ENCODE measurements at places on chromosomes 11 and 22.

DNA sequence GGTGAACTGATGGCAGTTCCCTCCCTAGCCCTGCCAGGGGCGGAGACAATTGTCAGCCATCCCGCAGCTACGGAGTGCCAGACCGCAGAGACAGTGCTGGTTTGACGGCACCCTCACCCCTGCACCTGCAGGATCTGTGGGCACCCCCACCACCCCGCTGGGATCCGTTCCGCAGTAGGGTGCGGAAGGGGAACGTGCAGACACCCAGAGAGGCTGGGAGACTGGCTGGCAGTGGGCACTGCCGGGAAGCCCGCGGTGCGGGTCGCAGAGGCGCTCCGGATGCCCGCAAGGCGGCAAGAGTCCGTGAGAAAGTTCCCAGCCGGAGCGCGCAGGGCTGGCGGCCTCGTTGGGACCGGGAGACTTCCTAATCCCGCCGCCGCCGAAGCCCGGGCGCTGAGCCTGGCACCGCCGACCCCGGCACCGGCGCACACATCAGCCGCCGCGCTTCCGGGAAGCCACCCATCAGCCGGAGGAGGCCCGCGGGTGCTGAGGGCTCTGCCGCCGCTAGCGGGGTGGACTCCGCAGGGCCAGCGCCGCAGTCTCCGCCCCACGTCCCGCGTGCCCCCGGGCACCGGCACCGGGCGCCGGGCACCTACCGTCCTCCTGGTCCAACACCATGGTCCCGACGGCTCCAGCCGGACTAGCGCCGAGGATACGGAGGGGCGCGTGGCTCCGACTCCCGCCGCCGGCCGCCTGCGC is 4.3 kb upstream of the LMO1 start:
- DNase-seq = no peak

DNA sequence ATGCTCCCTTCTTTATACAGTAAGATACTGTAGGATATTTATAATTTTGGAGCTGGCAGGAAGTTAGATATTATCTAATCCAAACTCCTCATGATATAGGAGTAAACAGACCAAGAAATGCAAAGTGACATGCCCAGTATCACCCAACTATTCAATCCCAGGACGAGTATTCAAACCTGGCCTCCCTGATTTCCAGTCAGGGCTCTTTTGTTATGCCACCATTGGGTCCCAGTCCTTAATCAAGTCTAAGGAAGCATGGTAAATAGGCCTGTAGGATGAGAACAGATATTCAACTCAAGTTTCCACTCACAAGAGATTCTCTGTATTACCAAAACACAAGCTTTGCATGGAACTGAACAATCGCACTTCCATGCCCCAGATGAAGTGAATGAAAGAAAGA is 484.0 kb upstream of the API5 start:
- no peak for DNase-seq

DNA sequence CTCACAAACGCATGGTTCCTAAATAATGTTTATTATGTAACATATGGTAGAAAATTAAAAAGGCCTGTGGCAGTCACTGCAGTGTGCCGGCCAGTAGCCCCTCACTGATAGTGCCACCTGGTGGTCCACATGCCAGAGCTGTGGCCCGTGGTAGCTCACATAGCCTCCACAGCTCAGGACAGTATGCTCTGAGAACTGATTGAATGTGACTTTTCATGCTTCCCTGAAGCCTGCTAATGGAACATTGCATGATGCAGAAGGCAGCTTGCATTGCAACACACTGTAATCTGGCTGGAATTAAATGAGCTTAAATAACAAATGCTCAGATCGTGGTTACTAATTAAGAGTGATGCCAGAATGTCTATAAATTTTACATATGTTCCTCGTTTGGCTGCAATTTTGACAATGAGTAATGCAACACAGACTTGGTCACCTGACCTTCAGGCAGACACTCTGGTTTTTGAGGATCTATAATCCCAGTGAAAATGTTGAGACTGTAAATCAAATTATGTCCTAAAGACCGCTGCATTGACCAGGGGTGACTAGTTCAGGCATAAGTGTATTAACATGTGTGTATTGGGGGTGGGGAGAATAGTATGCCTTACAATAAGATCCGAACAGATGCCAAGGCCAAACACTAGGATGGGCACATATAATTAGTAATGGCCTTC is 566.4 kb downstream of the METTL15 start:
- DNase-seq = no peak

GRCh38 chr11:100612766-100613165 is 74.3 kb upstream of the ARHGAP42 start:
- no peak for DNase-seq

- no peak for DNase-seq
Observed at GRCh38 chr11:96062134-96062533, 138.2 kb upstream of the MTMR2 start.

- DNase-seq = no peak
Observed at GRCh38 chr11:117457835-117458234, 130.2 kb downstream of the CEP164 start.

DNA sequence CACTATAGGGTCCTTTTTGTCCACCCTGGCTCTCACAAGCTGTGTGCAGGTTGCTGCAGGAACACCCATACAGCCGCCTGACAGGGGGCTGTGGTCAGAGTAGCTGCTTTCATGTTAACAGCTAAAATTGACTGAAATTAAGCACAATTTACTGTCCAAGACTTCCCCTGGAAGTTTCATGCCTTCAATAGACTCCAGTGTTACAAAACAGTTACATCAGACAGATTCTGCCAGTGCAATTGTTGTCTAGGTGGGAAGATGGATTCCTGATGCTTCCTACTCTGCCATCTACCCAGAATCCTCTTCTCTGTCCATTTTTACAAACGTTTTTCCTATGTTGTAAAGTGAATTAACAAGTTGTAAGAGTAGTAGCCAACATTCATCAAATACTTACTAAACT is 5.3 kb upstream of the TSKU start:
- DNase-seq = no peak

DNA sequence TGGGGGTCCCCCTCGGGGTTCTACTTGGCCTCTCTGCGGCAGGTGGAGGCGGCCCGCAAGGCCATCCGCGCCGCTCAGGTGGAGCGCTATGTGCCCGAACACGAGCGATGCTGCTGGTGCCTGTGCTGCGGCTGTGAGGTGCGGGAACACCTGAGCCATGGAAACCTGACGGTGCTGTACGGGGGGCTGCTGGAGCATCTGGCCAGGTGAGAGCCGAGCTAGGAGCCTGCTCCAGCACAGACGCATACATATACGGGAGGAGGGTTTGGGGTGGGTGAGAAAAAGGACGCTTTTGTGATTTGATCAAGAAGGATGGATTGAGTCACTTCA is 415 bp downstream of the CENATAC start:
- no peak for DNase-seq

DNA sequence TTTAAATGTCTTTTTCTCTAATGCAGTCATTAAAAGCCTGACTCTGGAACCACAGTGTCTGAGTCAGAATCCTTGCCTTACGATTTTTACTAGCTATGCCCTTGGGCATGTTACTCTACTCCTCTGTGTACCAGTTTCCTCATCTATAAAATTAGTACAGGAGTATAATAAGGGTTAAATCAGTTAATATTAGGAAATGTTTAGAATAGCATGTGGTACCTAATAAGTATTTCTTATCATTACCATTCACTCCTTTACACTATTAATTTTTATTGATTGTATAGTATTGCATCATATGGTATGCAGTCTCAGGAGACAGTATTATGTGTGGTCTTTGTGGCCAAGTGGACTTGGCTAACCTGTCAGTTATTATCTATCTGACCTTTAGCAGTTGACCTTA is 68.2 kb downstream of the METTL15 start:
- no peak for DNase-seq

DNA sequence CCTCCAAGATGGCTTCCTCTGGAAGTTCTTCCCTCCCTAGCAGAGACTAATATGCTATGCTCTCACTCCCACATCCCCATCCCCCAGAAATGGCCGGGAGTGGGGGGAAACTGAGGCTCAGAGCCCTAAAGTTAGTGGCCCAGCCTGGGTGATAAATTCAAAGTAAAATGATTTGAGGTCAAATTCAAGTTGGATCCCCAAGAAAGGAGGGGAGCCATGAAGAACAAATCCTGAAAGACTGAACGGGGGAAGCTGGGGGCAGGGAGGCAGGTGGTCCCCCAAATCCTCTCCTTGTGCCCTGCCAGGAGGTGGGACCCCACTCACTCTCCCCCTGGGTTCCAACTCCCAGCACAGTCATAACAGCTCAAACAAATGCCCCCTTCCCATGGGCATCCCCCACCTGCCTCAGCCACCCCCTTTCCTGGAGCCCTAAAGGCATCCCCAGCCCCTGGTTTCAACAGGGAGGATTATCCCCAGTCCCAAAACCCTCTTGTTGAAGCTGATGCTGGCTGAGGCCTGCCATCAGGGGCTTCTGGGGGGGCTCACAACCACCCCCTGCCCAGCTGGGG is 1.1 kb downstream of the CBX6 start:
- no peak for DNase-seq

All from esophagus squamous epithelium (tissue), 5 donors.